ENCODE measurements at places on chromosomes 1 and 21. TPM values are rescaled to one million over a fixed set of nuclear protein-coding genes. Genes with fewer than 3 reads are reported as not detected.

Gene GFI1
- 42.3 TPM for total RNA-seq

Gene RPRD2
- 23.1 TPM for total RNA-seq

Gene OXCT2
- 1.2 TPM for total RNA-seq

Gene GSTM1
- 129 TPM for total RNA-seq

Gene MFAP2
- total RNA-seq = not detected

Gene SELL
- total RNA-seq = 341 TPM

DNA sequence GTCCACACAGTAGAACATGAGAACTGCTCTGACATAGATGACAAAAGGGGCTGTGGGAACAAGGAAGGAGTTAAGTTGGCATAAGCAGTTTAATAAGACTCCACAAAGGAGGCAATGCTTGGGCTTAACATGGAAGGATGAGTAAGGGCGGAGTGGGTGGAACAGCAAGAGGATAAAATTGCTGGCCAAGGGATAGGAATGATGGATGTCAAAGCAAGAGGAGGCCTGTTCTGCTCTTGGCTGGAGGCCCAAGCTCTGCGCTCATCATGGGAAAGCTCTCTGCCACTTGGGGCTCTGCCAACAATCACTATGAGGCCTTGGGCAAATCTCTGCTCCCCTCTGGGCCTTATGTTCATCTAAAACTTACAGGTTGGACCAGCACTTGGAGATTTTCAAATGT, 98.3 kb upstream of the CAMK1G start:
- DNase-seq = no peak

- no peak for DNase-seq
Measured at GRCh38 chr1:27752360-27752759, 20.7 kb upstream of the STX12 start.

- no peak for DNase-seq
Measured at GRCh38 chr1:40030528-40031135, 9.9 kb upstream of the CAP1 start.

GRCh38 chr1:208278638-208279037, 34.5 kb upstream of the PLXNA2 start:
- DNase-seq = no peak

DNA sequence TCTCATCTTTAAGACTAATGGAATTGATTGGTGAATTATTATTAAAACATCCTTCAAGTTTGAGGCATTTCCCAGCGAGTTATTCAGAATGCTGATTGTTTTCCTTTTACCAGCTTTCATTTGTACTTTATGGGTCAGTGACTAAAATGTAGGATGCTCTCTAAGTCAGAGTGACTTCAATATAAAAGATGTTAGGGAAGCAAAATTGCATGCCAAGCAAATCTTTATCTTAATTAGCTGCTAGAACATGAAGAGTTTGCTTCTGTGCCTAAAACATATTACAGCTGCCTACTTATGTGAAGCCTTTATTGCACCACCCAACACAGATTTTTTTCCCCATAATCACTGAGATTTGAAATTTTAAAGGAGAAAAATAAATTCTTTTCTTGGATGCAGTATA, 79.8 kb upstream of the CYYR1 start:
- DNase-seq = no peak

DNA sequence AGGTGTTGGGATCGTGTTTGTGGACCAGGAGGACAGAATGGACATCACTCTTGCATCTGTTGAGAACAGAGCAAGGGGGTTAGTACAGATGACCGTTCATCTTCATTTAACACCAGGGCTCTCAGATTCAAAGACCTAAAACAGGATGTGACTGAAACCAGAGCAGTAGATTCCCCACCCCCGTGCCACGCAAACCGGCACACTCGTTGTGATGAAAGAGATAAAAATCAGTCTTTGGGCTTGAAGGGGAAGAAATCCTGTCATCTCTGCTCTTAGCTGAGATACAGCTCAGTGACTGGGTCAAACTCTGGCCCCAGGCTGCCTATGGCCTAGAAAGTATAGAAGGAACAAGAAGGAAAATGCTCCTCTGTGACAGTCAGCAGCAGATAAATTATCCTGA, 146.2 kb upstream of the KRTAP19-8 start:
- peak; percentile 61 for DNase-seq

DNA sequence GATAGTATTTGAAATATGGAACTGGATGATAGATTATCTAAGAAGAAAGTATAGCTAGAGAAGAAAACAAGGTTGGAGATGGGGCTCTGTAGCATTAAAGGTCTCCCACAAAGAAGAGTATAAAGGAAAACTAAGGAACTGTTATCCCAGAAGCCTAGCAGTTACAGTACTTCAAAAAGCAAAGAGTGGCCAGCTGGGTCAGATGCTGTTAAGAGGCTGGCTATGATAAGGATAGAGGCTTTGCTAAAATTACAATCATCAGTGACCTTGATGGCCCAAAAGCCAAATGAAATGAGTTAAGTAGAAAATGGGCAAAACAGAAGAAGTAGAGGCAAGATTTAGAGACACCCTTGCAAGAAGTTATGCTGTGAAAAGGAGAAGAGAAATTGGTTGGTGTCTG, 25.1 kb upstream of the ANGPTL1 start:
- DNase-seq = no peak

GRCh38 chr21:38806153-38806941, 618 bp downstream of the ETS2 start:
- DNase-seq = peak; percentile 67

DNA sequence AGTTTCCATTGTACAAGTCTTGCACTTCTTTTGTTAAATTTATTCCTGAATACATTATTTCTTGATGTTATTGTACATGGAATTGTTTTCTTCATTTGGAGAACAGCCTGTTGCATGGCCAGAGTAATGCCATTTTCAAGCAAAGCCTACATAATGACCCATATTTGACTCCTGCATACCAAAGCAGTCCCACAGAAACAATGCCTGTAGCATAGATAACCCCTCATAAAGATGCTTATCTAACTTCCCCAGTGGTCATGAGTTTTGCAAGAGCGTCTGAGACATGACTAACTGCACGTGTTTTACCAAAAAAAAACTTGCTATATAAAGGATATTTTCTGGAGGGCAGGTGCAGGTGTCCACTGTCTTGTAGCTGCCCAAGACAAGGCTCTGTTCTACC, 30.3 kb upstream of the RLF start:
- DNase-seq = no peak

GRCh38 chr1:172401477-172401876, 19.0 kb upstream of the C1orf105 start:
- DNase-seq = no peak

DNA sequence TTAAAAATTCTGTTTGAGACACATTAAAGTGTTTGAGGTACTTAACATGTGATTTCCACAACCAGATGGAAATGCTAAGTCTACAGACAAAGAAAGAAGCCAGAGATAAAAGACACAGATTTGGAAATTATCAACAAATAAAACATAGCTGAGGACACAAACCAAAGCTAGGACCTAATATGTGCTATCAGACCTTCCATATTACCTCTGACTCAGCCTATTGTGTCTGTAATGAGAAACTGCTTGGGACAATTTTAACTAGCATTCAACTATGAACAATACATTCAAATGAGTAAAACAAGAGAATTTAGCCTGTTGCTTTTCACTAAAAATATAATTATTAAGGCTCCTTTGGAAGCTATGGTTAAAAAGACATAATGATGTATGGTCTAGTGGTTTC, 54.6 kb downstream of the WNT2B start:
- DNase-seq = no peak

DNA sequence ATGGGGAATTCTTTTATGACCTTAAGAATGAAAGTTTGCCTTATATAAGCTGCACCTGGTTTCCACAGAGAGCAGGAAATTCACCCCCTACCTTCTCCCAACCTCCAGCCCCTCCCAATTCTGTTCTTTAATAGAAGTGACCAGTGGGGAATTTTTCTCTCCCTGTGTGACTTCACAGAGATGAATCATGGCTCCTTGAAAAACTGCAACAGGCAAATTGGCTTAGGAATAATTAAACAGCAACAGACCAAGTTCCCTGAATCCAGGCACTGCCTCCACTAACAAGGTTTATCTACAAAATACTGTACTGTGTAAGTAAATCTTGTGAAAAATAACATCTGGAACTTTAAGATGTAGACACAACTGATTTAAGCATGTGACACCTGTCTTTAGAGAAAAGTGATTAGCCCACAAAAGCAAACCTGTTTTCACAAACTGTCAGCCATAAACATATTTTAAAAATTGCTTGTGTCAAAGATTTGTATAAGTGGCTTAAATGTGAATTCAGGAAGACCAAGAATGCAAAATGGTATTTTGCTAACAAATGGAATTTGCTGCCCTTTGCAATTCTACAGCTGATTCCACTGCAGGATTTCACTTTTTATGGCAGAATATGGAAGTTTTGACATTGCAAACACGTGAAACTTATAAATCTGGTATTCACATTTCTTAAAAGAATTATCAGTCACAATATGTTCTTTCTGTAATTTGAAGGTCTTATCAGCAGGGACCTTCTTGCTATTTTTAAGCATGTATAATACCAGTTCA, 54.0 kb downstream of the ALG14 start:
- no peak for DNase-seq

DNA sequence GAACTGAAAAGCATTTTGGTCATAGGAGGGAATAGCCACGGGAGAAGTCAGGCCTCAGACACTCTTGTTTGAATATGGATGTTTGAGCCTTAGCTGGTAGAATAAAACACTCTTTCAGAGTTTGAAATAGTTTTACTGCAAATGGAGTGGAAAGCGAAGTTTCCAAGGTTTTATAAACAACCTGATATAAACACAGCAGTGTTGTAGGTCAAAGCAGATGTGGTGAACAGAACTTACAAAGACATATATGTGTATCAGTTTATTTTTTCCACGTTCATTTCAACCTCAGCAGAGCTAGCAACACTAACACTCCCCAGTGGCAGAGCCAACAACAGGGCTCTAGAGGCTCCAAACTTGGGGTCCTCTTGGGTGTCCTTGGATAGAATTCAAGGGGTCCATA, 89.9 kb downstream of the WLS start:
- DNase-seq = no peak

- DNase-seq = no peak
Measured at GRCh38 chr1:30777060-30777903, 19.7 kb upstream of the LAPTM5 start.

DNA sequence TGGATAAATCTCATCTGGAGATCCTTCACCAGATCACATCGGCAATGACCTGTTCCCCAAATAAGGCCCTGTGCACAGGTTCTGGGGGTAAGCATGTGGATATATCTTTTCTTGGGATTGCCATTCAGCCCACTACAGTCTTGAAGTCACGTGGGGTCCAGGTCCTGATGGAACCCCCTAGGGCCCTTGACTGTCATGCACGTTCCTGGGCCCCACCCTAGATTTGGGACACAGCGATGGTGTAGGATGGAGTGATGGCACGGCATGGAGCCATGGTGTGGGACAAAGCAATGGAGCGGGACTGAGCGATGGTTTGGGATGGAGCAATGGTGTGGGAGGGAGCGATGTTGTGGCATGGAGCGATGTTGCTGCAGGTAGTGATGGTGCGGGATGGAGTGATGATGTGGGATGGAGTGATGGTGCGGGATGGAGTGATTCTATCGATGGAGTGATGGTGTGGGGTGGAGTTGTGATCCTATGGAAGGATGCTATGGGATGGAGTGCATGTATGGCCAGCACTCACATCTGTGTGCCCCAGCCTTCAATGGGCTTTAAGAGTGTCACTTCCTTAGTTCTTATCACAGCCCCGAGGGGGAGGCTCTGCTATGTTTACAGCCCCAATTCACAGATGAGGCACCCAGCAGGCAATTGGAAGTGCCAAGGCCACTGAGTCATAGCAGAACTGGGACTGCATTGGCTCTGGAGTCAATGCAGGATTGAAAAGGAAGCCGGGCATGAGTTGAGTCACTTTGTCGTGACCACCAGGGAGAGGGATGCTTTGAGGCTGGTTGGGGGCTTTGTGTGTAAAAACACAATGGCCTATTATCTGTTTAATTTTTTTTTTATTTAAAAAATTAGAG, 97.0 kb upstream of the C1orf174 start:
- DNase-seq = no peak

DNA sequence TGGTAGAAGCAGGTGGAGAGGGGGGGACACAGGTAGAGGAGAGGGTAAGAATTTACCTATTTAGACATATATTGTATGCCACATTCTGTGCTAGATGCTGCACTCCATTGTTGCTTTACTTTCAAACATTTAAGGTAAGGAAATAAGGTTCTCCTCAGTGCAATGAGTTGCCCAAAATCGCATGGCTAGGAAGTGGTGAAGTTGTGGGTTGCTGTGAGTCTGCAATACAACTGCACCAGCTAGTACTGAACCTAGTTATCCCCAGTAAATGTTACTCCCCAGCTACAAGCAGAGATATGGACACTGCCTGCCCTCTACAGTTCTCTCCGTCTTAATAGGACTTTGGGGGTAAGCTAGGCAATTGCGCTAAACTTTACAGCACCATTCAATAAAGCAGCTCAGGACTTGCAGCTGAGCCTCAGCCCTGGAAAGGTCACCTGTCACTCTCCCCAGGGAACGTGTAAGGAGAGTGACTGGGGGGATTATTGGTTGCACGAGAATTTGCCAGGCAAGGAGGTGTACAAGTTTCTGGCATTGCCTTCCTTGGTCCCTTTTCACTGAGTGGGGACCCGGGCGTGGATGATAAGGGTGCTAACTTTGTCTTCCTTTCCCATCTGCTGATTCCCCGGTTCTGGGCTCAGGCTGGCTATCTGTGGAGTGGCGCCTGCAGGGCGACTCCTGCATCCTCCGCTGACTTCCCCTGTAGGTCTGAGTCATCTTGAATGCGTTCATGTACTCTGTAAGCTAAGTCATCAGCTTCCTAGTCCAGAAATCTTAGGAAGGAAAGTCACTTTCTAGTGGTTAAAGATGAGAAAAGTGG, 71.3 kb upstream of the CNTN2 start:
- no peak for DNase-seq

DNA sequence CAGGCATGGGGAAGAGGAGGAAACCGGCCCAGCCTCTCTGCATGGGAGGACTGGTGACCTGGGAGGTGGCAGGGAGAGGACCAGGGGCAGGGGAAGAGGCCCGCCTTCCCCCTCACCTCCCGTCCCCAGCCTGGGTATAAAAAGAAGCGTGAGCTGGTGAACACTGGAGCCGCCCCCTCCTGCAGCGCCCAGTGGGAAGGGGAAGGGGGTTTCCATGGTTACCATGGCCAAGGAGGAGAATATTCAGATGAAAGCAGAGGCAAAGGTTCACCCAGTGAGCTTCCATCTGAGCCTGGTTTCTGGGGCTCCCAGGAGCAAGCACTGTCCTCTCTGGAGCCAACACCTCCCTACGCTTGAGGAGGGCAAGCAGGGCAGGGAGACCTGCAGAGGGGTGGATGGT, 54.9 kb downstream of the ACOT7 start:
- no peak for DNase-seq

- no peak for DNase-seq
Measured at GRCh38 chr1:33714421-33714820, 149.5 kb upstream of the HMGB4 start.

DNA sequence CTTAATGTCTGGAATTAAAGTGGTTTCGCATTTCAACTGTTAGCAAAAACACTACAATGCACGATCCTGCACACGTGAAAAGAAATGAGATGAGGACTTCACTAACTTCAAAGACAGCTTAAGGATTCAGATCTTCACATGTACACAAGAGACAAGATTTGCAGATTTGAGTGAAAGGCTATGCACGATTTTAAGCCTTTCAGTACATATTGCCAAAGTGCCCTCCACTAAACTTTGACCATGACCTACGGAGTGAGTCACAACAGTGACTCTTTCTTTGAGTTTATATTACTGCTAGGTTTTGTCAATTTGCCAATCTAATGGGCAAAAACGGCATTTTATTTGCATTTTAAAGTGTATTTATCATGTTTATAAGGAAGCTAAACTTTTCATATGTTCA, 41.2 kb upstream of the CR1L start:
- DNase-seq = no peak

GRCh38 chr1:113542221-113542701, 151.9 kb downstream of the MAGI3 start:
- DNase-seq = no peak
